Fibroblast of villous mesenchyme (primary cell): ENCODE measurements at places on chromosomes 1 and 21. TPM values are rescaled to one million over a fixed set of nuclear protein-coding genes. Genes with fewer than 3 reads are reported as not detected.

DNA sequence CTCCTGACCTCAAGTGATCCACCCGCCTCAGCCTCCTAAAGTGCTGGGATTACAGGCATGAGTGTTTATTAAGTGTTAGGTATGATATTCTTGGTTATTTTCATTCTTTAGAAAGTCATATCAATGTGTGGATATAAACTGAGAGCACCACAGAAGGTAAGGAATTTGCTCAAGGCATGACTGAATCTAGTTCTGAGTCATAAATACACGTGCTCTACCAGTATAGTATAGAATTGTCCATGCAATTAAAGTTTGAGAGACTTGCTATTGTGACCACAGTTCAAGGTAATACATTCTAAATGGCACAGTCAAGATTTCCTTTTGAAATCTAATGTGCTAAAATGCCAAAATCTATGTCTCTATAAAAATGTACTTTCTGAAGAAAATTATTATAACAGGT is 401.1 kb upstream of the CHRM3 start:
- DNase-seq: no peak

DNA sequence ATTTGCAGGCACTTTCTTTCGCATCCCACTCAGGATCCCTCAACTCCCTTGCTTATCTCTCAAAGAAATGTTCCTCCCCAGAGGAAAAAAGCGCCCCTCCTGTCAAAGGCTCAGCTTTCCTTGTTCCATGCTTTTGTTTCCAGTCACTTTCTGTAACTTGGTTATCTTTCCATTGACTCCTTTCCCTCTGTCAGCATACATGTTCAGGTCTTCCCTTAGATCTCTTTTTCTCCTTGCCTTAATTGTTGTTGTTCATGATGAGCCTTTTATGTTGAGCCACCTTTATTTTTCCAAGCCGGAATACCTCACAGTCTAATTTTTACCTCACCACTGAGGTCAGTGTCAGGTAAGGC is 46.5 kb upstream of the PODN start:
- DNase-seq: no peak

DNA sequence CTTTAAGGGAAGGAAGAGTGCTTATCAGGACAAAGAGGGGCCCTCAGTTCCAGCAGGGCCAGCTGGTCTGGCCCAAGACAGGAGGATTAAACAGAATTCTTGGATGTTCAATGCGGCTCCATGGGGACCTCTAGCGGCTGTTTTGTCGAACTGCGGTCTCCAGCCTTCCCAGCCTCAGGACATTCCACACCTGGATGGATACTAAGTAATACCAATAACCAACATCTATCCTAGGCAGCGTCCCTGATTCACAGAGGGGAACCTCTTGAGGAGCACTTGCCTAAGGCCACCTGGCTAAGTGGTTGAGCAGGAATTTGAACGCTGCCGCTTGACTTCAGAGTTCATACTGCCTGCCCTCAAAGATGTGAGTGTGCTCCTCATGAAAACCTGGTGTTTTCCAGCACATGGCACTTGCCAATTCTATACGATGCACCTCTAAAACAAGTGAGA is 15.5 kb upstream of the CD247 start:
- DNase-seq: peak; percentile 55

GRCh38 chr1:47841356-47841755 is 155.8 kb downstream of the TRABD2B start:
- no peak for DNase-seq

GRCh38 chr1:38000529-38001455 is 4.5 kb downstream of the FHL3 start:
- peak; percentile 87 for DNase-seq

DNA sequence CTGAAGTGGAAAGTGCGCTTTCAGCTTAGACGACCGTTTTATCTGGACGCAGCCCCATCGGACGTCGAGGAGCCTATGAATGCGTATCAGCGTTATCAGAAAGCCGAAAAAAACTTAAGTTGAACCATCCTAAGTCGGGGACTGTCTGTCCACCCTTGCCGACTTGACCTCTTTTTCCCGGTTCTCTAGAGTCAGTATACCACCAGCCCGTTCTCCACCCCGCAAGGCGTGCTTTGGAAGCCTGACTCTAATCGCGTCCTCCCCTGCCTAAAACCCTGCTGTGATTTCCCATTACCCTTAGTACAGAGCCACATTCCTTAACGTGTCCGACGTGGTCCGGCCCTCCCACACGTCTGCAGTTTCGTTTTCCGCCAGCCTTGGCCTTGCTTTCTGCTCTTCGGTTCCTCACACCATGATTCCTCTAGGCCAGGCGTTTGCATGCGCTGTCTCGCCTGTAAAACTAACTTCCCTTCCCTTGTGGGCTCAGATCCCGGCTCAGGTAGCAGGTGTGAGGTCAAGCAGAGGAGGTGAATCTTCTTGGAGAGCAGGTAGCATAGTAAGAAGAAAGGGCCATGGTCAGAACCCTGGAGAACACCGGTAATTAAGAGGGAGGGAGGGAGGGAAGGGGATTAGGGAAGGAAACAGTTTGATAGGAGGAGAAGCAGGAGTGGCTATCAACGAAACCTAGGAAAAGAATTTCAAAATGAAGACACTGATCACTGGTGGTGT is 865 bp downstream of the ADPRS start:
- peak; percentile 82 for DNase-seq

DNA sequence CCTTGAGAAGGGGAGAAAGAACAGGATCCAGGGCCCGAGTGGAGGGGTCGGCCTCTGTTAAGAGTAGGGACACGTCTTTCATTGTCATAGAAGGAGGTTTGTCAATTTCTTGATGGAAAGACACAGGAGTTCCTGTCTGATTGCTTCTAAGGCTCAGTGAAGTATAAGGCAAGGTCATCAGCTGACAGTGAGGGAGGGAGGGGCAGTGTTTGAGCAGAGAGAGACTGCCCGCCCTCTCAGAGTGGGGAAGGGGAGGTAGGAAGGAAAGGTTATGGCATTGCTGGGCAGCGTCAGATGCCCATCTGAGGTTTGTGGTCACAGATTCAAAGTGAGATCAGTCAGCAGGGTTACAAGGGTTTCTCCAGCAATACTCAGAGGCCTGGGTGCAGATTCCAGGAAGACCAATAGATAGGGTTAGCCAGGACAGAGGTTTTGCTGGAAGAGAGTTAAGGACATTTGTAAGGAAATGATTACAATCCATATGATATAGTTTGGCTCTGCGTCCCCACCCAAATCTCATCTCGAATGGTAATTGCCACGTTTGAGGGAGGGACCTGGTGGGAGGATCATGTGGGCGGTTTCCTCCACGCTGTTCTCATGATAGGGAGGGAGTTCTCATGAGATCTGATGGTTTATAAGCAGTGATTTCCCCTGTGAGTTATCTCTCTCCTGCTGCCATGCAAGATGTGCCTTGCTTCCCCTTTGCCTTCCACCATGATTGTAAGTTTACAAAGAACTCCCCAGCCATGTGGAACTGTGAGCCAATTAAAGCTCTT is 127.2 kb upstream of the GJB5 start:
- DNase-seq: no peak

DNA sequence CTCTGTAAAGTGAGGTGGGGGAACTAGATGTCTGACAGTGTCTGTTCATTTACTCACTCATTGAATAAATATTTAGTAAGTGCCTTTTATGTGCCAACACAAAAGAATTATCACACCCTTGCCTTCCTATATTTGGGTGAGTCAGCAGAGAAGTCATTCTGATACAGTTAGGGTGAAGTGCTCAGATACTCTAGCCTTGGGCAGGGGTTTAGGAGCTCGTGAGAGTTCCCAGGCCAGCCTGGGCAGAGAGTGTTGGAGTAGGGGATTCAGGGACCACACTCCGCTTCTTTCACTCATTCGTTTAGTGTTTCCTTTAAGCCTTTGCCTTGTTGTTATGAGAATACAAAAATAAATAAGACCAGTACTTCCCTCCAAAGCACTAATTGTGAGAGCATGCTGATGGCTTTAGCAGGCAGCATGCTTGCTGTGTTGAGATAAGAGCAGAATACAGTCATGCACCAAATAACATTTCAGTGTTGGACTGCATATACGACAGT is 83.9 kb downstream of the DYRK1A start:
- DNase-seq: no peak

- peak; percentile 28 for DNase-seq
These were observed 1.9 kb downstream of the PUM1 start for GRCh38 chr1:31063631-31064030.

- DNase-seq: no peak
These were observed 11.0 kb downstream of the ITGB2 start for GRCh38 chr21:44909719-44910118.

DNA sequence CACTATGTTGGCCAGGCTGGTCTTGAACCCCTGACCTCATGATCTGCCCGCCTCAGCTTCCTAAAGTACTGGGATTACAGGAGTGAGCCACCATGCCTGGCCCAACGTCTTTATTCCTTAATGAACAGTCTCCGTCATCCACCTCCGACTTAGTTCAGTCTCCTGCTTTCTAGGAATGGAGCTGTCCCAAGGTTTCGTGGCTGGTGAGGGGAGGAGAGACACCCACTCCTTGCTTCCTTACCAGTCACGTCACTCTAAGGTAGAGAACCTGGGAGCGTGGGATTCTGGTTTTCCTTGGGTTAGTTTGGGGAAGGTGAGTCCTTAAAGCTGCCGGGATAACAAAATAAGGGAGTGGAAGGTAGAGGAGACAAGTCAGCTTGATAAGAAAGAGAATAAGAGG is 55.0 kb upstream of the ATP2B4 start:
- DNase-seq: no peak

DNA sequence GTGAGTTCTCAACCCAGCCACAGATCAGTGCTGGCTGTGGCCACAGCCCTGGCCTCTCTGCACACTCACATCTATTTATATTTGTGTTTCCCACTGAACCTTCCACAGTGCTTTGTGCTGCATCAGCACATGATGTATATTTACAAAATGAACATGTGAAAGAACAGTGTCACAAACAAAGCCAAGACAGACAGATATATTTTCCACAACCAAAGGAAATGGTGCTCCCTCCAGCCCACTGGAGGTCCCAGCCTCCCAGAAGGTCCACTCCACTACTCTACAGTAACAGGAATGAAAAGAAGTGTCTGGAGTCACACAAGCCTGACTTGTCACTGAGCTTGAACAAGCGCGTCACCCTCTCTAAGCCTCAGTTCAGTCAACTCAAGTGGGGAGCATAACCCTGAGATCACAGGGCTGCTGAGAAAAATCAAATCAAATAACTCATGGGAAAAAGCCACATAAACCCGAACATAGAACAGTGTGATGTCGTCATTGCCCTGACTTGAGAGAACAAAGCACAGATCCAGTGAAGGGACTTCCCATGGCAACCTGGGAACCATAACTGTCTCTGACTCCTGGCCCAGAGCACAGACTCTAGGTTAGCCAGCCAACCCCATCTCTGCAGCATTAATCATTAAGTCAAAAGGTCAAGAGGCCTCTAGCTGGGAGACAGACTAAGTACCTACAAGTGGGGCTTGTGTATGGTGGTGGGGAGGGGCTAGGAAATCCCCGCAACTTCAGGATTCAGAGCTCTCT is 121.2 kb downstream of the TRABD2B start:
- DNase-seq: peak; percentile 35

- DNase-seq: no peak
These were observed 53.8 kb upstream of the DPH5 start for GRCh38 chr1:101079341-101079740.

DNA sequence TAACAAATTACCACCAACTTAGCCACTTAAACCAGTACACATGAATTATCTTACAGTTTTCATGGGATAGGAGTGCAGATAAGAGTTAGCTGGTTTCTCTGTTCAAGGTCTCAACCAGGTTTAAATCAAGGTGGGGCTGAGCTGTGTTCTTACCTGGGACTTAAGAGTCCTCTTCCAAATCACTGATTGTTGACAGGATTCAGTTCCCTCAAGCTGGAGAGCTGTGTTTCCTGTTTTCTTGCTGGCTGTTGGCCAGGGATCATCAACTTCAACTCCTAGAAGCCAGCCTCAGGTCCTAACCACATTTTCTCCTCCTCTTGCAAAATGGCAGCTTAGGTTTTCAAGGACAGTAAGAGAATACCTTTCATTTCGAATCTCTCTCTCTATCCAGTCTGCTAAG is 123.8 kb upstream of the CHRM3 start:
- no peak for DNase-seq

- DNase-seq: no peak
These were observed 1908.7 kb downstream of the MRPL39 start for GRCh38 chr21:23698619-23699018.

- no peak for DNase-seq
These were observed 6.0 kb upstream of the MYOG start for GRCh38 chr1:203091761-203092330.

DNA sequence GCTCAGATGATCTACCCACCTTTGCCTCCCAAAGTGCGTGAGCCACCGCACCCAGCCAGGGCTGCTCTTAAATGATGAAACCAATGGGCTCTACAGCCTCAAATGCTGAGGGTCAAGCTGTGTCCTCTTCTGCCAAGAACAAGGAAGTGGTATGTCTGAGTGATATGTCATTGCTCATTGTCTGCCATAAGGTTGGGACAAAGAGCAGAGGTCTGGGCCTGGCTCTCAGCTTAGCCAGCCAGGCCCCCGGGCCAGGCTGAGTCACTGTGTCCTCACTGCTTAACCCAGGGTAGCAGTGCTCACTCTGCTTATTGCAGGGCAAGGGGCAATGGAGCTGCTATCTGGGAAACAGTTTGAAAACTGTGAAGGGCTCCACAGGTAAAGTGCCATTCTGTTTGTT is 8.3 kb upstream of the ETS2 start:
- no peak for DNase-seq

DNA sequence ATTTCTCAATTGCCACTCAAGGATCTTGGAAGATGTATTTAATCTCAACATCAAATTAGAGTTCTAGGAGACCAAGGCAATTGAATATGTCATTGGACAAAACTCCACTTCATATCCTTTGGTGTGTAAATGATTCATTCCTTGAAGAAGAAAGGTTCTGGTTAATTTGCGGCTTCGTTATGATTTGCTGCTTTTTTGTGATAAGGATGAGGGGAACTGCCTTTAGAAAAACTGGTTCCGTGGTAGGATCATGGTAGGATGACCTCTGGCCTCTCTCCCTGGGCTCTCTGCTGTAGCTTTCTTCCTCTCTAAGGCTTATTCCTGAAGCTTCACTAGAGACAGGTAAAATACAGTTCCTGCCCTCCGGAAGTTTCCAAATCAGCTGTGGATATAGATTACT is 51.5 kb upstream of the ERRFI1 start:
- no peak for DNase-seq

The WASF2 gene
- 16.0 and 18.7 TPM in 2 replicates for total RNA-seq

The WNT4 gene
- 0.43 and 0.64 TPM in 2 replicates for total RNA-seq

The ERICH3 gene
- not detected in 2 replicates for total RNA-seq

The DUSP12 gene
- 26.3 and 36.4 TPM in 2 replicates for total RNA-seq

The WNT9A gene
- under 0.01 and 0.32 TPM in 2 replicates for total RNA-seq

The SLAMF1 gene
- not detected in 2 replicates for total RNA-seq

The UTS2 gene
- not detected in 2 replicates for total RNA-seq

The GOLT1A gene
- not detected in 2 replicates for total RNA-seq

The FAM78B gene
- total RNA-seq: not detected in 2 replicates
